ENCODE measurements at places on chromosomes 12 and 14.

- DNase-seq = no peak
These were observed 6.8 kb downstream of the KMT5A start for GRCh38 chr12:123390498-123391426.

GRCh38 chr12:57476162-57476992 is 3.3 kb downstream of the ARHGAP9 start:
- no peak for DNase-seq

DNA sequence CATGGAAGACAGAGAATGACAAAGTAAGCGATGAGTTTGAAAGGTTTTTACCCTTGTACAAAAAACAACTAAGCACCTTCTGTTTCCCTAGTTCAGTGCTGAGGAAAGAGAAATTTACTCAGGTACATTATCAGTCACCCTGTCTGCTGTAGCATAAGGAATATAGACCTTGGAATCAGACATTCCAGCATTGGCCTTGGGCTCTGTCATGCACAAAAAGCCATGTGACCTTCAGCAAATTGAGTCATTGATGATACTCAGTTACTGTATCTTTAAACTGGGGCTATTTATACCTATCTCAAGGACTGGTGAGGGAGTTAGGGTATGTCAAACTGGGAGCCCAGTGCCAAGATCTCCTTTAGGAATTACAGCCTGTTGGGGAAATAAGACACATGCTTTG is 19.3 kb upstream of the TCL1A start:
- no peak for DNase-seq

DNA sequence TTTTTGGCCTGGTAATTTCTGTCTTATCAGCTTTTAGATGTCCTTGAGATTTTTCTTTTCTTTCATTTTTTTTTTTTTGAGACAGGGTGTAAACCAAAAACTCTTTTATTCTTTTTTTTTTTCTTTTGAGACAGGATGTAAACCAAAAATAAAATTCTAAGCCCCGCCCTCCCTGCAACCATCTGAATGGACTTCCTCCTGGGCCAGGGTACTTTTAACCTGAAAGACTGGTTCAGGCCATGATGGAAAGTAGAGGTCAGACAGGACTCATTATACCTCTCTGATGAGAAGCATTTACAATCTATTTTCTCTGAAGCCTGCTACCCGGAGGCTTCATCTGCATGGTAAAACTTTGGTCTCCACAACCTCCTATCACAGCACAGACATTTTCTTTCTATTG is 33.5 kb upstream of the TCL1B start:
- DNase-seq = no peak

- no peak for DNase-seq
These were observed 43.0 kb upstream of the LRRC10 start for GRCh38 chr12:69653703-69654102.

GRCh38 chr12:53195516-53196420 is 11.3 kb downstream of the ITGB7 start:
- DNase-seq = no peak

DNA sequence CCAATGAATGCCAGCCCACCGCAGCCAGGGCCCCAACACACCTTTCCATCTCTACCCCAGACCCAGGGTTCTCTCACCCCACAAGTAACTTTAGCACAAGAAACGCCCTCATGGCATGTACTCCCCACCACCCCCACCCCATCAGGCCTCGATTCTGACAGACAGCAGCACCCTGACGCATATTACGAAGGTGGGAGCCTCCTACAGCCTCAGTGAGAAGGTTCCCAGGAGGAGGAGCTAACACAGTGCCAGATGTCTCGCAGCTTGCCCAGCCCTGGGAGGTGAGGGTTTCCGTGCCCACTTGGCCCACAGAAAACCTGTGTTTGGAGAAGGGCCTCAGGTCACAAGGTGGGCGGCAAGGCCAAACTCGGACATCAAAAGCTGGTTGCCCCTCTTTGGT is 32.4 kb downstream of the CCDC88C start:
- DNase-seq = no peak

GRCh38 chr14:53808042-53808441 is 148.6 kb downstream of the BMP4 start:
- no peak for DNase-seq
